Stimulated activated CD4-positive, alpha-beta T cell treated with anti-CD3 and anti-CD28 coated beads, Interleukin-4, amount 100 ng/mL, for 4 hours (primary cell): ENCODE measurements at places on chromosomes 12 and 14.

DNA sequence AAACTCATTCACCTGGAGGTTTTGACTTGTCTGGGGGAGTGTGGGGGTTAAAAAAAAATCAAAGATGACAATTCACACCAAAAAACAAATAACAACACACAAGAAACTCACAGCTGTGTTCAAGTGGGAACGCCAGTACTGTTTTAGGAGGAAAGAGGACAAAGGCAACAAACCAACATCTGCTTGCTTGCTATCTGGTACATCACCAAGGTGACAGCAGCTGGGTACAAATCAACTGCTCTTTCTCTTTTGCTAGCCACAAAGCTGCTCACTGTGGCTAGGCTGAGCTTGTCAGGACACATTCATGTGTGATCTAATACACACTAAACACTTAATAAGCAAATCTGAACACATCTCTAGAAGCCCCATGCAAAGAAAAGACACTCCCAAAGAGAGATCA is 128.0 kb upstream of the RAP1B start:
- no peak for DNase-seq

GRCh38 chr14:75715926-75716780 is 55.1 kb downstream of the TTLL5 start:
- DNase-seq = no peak

DNA sequence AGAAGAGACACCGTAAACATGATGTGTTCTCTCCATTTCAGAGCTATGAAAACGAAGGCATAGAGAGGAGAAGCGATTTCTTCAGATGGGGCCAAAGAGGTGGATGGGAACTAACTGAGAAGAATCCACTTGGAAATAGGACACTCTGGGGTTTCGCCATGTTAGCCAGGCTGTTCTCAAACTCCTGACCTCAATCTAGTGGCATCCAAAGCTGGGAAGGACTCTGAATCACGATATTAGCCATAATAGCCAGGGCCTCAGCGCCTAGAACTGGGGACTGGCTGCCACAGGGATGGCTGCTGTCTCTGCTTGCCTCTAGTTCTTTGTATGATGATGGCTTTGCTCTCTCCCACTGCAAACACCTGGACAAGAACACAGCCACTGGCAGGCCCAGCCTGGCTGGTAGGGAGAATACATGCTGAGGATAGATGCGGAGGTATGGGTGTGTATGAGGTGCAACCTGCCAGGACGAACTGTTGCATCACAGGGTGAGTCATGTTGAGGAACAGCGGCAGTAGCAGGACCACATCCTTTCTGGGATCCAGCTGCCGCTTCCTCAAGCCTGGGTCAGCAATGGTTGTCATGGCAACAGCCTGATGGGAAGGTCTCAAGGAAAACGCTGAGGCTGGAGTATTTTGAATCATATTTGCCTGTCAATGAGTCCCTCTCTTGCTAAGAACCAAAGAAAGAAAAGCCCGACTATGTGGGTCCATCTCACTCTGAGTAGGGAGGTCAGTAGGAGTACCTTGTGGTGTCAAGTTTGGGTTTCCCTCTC is 31.1 kb downstream of the CCDC177 start:
- peak; percentile 13 for DNase-seq

DNA sequence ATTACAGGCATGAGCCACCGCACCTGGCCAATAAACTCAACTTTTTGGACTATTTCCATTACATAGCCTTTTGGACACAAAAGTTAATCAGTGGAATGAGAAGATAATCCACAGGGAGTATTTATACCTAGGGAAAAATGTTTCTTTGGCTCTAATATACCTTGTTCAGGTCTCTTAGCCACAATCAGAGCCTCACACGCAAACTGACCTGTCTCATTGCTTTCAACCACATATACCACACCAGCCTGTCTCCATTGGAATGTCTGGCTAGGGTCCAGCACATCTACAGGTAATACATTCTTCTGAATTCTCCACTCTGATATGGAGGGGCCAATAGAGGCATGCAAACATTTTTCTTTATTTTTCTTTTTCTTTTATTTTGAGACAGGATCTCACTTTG is 3.8 kb upstream of the RBMS2 start:
- no peak for DNase-seq

DNA sequence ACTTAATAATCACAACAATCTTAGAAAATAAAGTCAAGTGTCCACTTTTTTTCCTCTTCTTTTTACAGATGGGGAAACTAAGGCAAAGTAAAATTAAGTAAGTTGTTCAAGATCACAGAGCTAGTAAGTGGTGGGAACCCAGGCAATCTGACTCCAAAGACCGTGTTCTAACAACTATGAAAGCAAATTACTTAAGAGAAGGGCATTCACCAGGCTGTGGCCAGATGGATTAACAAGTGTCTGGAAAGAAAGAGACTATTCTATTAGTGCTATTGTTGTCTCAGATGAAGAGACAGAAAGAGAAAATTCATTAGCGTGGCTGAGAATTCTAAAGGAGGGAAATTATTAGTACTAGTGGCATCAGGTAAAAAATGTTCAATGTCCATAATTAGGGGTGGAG is 48.5 kb downstream of the FGD6 start:
- DNase-seq = no peak

DNA sequence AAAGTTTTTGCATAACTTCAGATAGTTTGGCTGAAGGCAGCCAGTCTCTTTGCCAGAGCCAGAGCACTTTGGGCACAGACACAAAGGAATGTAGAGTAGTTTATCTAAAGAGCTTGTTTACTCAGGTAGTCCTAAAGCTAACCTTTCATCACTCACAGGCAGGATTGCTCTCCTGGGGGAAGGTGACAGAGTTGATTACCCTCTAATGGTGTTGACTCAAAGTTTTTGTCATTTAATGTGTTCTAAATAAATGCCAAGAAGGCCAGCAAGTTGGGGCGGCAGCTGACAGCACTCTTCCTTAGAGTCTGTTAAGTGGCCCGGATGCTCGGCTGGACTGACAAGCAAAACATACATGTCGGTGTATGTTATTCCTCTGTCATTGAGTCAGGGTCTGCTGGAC is 9.3 kb upstream of the TAS2R46 start:
- DNase-seq = no peak

GRCh38 chr14:79043194-79043889 is 873.2 kb downstream of the NRXN3 start:
- no peak for DNase-seq

- DNase-seq = no peak
These were observed 113.4 kb upstream of the DYRK2 start for GRCh38 chr12:67535176-67535575.

GRCh38 chr12:52201451-52201839 is 9.6 kb upstream of the KRT80 start:
- no peak for DNase-seq

DNA sequence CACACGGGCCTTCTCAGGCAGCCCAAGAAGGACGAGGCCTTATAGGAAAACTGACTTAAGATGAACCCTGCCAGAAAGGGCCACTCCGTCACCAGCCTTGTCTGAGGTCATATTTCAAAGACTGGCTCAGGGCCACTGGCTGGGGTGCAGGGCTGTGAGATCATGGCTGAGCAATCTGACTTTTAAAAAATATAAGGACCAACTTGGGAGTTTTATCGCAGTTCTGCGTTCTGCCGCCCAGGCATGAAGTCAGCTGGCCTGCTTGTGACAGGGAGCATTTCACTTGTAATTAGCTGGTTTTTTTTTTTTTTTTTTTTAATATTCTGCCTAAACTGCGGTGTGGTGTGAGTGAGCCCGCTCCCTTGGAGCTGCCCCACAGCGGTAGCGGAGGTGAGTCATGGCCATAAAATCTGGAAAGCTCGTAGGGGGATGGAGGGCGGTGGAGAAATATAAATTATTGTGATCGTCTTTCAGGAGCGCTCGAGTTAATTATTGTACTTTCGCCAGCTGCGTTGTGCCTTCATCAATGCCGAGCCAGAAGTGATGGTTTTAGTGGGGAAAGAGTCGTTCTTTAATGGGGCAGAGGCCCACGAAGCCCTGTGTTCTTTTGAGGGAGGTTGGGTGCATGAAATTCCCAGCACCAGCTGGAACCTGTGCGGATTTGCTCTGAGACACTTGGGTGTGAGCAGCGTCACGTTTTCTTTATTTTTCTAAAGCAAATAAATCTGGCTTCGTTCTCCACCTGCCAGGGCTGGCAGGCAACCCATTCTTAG is 231.9 kb downstream of the C12orf75 start:
- no peak for DNase-seq

DNA sequence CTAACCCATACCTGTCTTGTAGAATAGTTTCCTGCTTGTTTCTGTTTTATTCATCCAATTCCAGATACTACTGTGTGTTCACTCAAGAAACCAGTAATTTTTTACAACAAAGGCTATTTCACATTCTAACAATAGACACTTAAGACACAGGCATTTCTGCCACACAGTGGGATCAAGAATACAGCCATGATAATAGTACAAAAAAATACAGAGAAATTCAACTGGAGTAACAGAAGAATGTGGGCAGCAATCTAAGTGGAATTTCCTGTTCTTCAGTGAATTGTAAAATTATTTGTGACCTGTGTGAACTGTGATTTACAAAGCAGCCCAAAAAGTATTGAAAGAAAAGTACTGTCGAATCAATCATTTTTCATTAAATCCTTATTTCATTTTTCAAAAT is 282.9 kb downstream of the CCER1 start:
- DNase-seq = no peak

GRCh38 chr14:59320361-59320760 is 131.9 kb downstream of the DAAM1 start:
- DNase-seq = no peak

DNA sequence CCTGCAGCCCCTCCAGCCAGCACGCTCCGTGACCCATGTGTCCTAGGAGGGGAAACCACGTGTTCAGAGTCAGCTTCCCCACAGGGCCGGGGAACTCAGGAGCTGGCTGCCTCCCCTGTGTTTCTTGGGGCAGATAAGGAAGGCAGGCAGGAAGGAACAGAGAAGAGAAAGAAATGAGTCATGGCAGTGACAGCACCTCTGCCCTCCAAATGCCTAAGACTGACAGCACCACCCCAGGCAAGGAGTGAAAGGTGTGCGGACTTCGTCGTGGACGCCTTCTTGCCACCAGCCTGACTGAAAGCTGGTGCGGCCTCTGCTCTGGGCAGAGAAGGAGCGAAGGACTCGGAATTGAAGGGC is 167.0 kb upstream of the FKBP4 start:
- DNase-seq = no peak

DNA sequence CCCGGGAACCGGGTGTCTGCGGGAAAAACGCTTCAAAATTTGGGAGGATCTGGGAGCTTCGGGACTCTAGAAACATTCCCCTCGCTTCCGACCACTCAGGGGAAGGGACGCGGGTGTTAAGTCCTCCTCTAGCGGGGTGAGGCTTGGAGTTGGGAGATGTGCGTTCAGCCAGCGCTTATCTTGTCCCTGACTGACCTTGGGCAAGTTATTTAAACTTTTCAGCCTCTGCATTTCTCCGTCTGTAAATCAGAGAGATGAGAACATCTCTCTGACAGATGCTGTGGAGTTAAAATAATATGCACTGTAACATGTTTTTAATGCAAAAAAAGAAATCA is 76.9 kb upstream of the ANO4 start:
- no peak for DNase-seq
